ENCODE measurements at places on chromosomes 1 and 21.
A peak's percentile ranks its signal among the peaks of the same experiment; 100 is the strongest.

DNA sequence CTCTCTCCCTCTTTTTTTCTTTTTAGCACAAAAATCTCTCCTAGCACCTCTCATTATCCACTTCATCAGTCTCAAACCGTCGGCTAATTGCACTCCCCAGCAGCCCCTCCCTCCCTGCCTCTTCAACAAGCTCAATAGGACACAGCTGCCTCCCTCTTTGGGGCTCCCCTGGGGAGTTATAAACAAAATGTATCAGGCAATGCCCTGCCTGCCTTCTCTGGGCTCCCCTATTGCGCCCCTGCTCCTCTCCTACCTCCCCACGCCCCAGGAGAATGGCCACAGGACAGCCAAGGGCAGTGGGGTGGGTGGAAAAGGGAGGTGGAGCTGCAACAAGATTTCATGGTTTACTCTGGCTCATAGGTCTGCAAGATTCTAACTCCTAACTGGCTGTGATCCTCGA, 147.1 kb upstream of the GRIK3 start:
- no peak for DNase-seq

GRCh38 chr1:88787023-88787903, 103.2 kb downstream of the PKN2 start:
- DNase-seq, result no peak

- DNase-seq, result no peak
Measured at GRCh38 chr1:234009668-234010067, 105.2 kb downstream of the SLC35F3 start.

DNA sequence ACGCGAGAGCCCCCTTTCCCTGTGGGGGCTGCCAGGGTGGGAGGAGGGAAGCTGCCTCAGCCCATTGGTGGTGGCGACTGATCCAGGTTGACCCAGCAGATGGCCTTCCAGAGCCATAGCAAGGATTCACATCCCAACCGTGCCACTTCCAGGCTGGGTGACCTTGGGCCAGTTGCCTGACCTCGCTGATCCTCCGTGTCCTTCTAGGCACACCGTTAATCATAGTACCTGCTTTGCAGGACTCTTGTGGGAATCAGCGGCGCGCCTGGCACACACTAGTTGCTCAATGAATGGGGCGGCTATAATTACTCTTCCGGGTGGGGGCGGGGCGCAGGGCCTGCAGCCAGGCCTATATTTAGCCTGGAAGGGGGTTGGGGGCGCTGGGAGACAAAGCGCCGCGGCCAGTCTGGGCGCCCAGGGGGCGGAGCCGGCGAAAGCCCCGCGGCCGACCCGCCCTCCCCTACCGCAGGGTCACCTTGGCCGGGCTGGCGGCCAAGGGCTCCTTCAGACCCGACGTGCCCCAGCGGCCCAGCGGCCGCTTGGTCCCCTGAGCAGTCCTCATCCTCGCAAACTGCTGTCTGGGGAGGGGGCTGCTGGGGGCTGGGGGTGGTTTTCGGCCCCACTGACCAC, 5.1 kb downstream of the HSPB7 start:
- no peak for DNase-seq

DNA sequence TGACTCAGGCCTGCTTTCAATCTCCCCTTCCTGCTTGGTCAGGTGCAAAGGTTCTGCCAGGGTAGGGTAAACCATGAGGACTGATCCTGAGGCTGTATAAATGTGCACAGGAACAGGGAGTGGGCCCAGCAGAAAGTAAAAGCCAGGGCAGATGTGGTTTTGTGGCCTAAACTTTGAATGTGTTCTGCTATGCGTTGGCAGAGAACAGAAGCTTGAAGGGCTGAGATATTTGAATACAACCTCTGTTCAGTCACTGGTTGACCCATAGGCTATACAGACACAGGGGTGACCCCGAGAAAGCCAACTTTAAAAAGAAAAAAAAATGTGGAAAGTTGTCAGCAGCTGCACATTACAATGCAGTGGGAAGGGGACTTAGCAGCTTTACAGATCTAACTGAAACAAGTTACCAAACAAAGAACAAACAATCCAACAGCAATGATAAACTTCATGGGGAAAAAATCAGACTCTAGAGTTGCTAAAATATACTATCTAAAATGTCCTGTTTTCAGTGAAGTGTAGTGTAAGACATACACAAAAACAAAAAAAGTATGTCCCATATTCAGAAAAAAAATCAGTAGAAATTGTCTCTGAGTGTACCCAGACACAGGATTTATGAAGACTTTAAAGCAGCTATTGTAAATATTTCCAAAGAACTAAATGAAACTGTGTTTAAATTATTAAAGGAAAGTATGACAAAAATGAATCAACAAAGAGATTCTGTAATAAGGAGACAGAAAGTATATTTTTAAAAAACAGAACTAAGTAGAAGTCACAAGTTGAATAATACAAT, 216.1 kb downstream of the RPS6KC1 start:
- no peak for DNase-seq

- no peak for DNase-seq
Measured at GRCh38 chr1:170558731-170559130, 26.8 kb downstream of the GORAB start.

DNA sequence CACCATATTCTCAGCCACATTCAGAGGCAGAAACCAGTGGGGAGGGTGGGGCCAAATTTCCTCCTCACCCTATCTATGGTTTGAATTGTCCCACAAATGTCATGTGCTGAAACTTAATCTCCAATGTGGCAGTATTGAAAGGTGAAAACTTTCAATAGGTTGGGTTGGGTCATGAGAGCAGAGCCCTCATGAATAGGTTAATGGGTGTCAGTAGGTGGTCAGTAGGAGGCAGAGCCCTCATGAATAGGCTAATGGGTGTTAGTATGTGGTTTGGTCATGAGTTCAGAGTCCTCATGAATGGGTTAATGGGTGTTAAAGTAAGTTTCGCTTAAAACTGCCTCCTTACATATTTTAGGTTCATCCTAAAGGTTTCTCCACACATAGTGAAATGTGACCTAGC, 170.0 kb downstream of the FCRL5 start:
- no peak for DNase-seq

DNA sequence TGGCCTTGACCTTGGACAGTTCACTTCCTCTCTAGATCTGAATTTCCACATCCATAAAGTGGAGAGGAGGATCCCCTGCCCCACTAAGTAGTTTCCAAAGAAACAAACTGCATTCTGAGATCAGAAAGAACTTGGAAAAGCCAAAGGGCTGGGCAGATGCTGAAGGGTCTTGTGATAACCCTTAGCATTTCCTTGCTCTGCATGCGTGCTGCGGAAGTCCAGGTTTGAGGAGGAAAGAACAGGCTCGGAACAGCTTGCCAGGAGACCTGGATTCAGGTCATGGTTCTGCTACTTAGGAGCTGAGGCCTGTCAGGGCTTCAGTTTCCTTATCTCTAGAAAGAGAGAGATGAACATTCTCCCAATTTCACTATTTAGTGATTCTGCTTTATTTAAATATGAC, 27.2 kb downstream of the IGFN1 start:
- no peak for DNase-seq

- DNase-seq, result no peak
Measured at GRCh38 chr1:67958472-67958871, 92.0 kb downstream of the DIRAS3 start.

DNA sequence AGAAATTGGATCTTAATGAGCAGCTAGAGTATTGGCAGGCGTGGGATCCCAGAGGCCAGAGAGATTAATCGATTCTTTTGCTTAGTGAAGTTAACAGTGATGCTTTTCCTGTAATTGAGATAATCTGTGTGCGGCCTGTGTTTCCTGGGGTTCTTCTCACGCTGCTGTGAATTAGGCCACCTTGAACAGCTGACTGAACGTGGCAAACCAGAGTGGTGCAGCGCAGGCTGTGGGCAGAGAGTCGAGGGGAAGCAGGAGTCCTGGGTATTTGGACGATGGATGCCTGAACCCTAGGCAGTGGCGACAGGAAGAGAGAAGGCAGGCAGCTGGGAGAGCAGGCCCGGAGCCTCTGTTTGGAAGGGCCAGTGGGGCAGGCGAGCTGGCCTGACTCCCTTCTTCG, 51.7 kb downstream of the RYR2 start:
- DNase-seq, result no peak

DNA sequence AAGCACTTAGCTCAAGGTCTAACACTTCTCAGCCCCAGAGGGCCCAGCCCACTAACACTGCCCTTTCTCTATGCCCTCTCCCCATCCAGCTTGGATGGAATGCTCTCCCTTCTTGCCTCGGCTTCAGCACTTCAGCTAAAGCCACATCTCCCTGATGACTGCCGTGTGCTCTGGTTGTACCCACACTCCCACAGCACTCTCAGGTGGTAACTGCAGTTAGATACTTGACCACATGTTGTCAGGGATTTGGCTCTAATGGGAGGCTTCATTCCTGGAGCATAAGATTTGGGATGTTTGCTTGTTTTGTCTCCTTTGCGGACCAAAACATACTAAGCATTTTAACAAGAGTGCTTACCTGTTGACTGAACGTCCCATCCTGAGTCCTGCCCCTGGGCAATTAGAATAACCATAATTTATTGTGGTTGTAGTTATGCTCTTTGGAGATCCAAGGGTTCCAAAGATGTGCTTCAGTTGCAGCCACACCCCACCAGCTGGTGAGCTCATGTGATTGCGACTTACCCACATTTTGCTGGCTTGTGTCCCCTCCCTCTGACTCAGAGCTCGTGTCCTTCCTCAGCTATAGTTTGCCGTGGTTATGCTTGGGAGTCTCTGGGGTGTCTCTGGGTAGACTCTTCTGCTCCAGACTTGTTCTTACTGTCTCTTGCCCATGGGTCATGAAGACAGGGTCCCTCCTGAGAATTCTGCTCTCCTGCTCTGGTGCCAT, 7.7 kb upstream of the SLC26A9 start:
- DNase-seq, result no peak

DNA sequence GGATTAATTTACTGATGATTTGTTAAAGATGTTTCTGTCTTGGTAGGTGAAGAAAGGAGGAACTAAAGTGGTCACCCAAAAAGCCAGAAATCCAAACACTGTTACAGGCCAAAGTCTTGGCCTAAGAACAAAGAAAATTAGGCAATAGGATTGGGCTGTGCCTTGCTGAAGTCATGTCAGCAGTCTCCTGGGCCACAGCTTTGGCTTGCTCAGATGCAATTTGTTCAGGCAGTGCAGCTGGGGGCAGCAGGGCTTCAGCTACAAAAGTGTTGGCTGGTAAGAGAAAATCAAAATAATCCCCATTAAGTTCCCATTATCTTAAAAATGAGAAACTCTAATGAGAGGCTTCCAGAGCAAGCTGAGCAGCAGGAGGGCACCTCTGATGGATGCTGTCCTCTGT, 14.0 kb upstream of the RAP1A start:
- peak; percentile 21 for DNase-seq

DNA sequence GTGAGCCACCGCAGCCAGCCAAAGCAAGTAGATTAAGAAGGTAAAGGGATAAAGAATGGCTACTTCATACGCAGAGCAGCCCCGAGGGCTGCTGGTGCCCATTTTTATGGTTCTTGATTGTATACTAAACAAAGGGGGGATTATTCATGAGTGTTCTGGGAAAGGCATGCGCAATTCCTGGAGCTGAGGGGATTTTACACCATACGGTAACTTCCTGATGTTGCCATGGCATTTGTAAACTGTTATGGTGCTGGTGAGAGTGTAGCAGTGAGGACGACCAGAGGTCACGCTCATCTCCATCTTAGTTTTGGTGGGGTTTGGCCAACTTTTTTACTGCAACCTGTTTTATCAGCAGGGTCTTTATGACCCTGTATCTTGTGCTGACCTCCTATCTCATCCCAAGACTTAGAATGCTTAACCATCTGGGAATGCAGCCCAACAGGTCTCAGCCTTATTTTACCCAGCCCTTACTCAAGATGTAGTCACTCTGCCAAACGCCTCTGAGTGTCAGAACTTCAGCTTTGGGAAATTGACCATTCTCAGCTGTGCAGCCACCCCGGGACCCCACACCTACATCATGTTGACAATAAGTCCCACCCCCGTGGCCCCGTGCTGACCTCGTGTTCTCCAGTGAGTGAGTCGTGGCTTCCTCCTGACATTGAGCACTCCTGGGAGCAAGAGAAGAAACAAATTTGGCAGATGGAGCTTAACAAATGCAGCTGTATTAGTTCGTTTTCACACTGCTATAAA, 149.4 kb upstream of the COL6A1 start:
- DNase-seq, result no peak

DNA sequence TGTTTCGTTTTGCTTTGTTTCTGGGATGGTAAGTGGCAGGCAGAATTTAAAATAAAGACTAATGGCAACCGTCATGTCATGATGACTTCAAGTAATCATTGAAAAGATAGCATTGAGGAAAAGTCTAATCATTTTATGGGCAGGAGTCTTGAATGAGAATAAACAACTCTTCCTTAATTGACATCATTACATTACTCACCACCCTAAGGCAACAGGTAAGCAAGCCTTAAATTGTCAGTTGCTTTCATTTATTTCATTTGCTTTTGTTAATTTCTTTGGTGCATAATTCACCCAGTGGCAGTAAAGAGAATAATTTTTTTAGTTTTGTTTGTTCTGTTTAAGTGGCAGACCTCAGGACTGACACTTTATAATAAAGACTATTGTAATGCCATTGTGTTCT, 669.0 kb downstream of the RWDD3 start:
- no peak for DNase-seq

DNA sequence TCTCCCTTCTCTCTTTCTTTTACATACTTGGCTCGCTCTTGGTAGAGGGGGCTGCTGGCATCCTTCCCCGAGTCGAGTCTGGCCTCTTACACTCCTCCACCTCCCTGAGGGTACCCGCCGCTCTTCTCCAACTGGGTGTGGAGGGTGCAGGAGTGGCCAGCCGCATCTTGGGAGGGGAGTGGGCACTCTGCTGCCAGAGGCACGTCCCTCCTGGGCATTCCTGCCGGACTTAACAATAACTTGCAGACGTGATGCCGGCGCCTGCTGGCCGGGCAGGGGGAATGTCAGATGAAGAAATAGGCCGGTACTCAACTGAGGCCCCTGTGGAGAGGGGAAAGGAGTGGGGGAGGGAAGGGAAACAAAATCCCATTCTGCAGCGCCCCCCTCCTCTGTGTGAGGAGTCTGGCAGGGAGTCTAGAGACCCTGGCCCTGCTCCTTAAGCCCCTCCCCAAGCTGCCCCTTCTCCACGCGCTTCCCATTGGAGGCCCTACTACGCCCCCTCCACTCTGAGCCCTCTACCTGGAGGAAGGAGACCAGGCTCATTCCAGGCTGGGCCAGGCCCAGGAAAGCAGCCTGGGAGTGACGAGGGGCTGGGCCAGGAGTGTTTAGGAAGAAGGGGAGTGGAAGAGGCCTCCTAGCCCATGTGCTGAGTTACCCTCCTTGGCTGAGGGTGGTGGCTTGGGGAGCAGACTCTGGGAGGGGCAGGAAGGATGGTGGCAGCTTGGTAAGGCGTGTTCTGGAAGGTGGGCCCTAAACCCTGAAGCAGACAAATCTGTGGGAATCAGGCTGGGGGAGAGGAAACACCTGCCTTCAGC, 1.8 kb downstream of the ATP2B4 start:
- DNase-seq, result no peak
